ENCODE measurements at places on chromosomes 3 and 15.

- no peak for DNase-seq
Measured at GRCh38 chr15:38130205-38130567, 122.5 kb upstream of the SPRED1 start.

DNA sequence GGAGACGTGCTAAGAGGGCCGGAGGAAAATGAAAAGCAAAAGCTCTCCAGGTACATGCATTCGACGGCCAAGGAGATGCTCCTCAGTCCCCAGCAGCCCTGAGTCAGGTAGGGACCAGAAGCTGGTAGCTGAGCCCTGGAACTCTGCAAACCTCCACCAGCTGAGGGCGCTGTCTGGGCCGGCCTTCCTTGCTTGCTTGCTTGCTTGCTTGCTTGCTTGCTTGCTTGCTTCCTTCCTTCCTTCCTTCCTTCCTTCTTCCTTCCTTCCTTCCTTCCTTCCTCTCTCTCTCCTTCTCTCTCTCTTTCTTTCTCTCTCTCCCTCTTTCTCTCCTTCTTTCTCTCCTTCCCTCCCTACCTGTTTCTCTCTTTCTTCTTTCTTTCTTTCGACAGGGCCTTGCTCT, 94.6 kb upstream of the RASGRF1 start:
- DNase-seq: no peak

GRCh38 chr3:9916734-9917680, at the start of gene IL17RC:
Gene IL17RC (plus strand): TSS chr3:9917098. CDS start chr3:9917316, 218 bp downstream.
- no peak for DNase-seq

DNA sequence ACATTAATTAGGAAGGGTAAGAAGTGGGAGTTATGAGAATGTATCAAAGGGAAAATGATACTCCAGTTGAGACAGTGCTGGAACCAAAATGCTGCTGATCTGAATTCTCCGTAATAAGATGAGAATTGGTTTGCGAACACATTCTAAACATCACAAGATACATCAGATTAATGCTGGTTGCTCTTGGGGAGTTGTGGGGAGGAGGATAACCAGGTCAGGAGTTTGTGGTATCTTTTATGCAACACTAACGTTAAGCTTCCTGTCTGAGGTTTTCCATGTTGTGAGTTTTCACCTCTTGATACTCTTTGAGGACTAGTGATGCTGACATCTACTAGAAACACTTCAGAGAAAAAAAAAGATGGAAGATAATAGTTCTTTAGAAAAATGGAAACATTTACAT, 47.2 kb downstream of the PPARG start:
- DNase-seq: no peak
